ENCODE measurements at places on chromosomes 1 and 21.

GRCh38 chr1:116428576-116428975 is 55.5 kb downstream of the ATP1A1 start:
- DNase-seq, result no peak

DNA sequence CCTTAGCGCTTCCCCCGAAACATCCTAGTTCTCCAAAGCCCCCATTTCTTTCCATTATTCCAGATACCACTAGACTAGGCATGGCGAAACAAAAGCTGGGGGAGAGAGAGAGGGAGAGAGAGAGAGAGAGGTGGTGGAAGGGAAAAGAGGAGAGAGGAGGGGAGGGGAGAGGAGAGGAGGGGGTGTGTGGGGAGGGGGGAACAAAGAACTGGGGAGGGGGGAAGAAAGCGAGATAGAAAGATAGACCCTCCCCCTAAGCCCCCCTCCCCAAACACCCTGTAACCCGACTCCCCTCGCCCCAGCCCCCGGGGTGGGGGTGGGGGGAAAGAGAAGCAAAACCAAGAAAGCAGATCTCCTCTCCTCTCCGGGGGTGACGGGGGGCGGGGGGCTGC is 352 bp downstream of the MEX3A start:
- DNase-seq, result peak; percentile 14

GRCh38 chr1:239428120-239428710 is 41.8 kb downstream of the CHRM3 start:
- no peak for DNase-seq

DNA sequence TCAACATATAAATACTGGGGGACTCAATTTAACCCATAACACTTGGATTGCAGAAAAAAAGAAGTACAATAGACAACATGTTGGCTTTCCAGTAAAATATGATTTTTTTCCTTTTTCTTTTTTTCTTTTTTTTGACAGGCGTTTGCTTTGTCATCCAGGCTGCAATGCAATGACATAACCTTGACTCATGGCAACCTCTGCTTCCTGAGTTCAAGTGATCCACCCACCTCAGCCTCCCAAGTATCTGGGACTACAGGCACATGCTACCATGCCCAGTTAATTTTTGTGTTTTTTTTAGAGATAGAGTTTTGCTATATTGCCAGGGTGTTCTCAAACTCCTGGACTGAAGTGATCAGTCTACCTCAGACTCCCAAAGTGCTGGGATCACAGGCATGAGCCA is 1512.0 kb upstream of the PRMT6 start:
- no peak for DNase-seq

GRCh38 chr1:244271691-244272308 is 179.9 kb downstream of the ADSS2 start:
- no peak for DNase-seq

DNA sequence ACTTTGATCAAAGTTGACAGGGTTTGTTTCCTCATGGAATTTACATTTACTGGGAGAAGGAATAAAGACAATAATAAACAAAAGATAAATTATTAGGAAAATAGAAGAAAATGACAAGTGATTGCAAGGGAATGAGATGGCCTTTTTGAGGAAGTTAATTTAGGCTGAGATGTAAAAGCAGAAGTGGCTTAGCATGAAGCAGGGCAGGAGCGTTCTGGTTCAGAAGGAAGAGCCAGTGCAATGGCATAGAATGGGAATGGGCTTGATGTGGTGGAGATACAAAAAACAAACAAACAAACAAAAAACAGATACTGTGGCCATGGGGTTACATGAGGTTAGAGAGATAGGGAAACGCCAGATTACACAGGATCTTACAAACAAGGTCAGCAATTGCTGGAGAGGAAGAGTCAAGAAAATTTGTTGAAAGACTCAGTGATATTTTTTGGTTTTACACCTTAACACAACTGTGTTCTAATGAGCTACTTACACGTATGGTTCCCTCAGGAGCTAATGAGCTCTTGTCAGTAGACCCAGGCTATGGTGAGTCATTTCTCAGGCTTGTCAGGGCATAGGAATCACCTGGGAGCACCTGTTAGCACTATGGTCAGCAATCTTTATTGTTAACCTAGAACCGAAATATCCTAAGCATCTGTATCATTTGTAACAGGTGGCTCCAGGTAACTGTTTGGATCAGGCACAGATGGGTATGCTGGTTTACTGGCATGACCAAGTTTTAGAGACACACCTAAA is 8.7 kb upstream of the CADM3 start:
- DNase-seq, result no peak

- DNase-seq, result no peak
These were observed 11.2 kb downstream of the PRMT2 start for GRCh38 chr21:46646541-46647154.

- DNase-seq, result no peak
These were observed 23.6 kb downstream of the MCOLN3 start for GRCh38 chr1:85024736-85025135.

DNA sequence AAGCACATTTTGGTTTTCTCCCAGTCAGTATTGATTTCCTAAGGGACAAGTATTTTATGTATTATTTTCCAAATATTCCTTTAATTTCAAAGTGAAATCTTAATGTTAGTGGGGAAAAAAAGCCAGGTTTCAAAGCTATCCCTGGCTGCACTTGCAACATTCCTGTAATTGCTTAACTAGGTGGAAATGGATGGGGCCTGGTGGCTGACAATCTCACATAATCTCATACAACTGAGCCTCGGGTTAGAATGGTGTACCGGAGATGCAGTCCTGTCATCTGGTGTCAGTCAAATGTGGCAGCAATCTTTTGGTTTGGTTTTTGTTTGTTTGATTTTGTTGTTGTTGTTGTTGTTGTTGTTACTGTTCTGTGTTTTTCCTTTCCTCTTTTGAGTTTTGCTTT is 46.1 kb downstream of the KDM1A start:
- no peak for DNase-seq

DNA sequence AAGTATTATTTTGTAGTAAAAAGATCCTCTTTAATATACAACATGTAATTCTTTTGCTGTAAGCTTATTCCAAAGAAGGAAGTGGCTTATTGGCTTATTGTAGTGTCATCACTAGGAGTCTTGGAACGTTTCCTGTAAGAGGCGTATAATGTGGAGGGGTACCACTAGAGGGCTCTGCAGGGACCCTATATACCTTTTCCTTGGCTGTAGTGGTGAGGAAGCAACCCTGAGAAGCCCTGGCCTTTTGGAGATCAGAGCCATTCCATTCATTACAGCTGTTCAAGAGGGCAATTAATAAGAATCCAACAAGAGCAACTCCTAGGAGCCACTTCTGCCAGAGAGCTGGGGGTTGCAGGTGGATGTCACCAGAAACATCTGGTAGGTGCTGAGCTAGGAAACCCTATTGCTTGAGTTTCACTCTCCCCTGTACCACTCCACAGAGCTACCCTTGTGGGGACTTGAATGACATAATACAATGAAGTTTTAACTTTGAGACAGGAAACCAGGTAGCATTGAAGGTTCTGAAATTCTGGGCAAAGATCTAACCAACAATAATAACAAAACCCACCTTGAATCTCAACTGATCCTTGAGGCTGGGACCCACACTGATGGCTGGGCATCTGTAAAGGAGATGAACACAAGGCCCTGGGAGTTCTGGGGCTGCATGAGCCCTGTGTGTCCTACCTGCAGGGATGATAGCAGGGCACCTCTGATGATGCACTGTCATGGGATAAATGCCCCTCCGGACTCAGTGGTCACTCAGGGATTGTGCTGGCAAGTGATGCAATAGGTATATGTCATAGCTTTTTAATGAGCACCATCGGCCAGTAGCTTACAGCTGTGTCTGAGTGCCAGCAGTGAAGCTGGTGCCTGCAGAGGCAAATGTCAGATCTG is 160.2 kb upstream of the COA6 start:
- DNase-seq, result peak; percentile 59

DNA sequence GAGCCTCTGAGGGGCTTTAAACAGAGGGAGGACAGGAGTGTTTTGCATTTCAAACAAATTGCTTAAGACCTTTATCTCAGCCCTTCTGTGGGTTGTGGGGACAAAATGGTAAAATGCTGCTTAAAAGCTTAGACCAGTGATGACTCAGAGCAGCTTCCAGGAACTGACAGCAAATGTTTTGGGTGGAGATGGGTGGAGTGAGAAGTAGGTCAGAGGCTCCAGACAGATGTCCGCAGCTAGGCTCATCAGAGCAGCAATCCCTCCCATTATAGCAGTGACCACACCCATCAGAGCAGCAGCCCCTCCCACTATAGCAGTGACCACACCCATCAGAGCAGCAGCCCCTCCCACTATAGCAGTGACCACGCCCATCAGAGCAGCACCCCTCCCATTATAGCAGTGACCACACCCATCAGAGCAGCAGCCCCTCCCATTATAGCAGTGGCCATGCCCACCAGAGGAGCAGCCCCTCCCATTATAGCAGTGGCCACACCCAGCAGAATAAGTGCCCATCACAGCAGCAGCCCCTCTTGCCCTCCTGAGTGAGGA is 532.2 kb downstream of the MATN1 start:
- DNase-seq, result no peak

- DNase-seq, result no peak
These were observed 98.1 kb upstream of the GJB5 start for GRCh38 chr1:34656731-34657130.

DNA sequence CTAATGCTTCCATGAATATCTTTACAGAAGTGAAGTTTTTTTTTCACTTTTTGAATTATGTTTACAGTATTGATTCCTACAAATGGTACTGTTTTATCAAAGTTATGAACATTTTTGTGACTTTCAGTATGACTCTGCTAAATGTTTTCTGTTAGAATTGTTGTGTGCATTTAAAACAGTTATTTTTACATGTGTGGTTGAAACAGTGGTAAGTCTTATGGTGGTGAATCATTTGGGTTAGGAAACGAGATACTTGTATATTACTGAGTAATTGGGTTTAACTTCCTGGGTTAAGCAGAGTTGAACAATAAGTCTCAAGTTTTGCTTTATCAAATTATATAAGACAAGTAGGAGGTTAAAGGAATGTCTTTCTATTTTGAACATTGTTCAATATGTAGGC is 66.8 kb downstream of the VPS13D start:
- no peak for DNase-seq
